ENCODE measurements at places on chromosomes 6 and 20.

DNA sequence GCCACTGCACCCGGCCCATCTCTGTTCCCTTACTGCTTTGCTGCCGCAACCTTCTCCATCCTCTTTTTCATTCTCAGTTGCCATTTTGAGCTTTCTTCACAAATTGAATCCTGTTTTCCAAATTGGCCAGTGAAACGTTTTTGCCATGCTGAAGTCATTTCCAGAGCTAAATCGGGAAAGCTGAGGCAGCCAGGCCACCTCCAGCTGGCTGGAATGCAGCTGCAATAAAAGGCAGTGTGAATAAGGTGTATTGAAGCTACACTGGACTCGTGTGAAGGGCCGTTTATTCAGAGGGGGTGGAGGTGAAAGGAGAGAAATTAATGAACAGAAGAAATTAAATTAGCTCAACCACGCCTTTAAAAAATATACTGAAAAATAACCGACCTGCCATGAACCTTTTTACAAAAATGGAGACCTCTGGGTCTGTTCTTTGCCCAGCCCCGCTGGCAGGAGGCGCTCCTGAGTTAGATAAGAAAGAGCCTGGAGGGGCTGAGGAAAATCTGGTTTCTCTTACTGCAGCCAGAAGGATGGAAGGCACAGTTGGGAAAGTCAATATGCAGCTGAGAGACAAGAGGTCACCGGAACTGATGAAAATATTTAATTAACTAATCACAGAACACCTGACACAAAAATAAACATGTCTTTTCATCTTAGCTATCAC, 283.9 kb downstream of the FOXC1 start:
- DNase-seq: no peak

DNA sequence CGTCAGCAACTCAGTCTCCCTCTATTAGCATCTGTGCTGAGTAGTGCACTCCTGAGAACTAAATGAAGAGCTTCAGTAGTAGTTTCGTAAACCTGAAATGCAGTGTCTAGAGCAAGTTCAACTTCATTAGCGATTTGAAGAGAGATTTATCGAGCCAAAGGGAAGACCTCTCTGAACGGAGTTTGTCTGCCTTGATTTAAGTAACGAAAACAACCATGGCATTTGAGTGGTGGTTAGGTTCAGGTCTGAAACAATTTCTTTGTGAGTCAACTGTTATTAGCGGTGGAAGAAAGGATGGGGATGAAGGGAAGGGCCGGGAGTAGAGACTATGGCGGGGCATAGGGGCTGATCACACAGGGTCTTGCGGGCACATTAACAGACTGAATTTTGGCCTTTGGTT, 150.5 kb downstream of the BCAS1 start:
- DNase-seq: no peak

DNA sequence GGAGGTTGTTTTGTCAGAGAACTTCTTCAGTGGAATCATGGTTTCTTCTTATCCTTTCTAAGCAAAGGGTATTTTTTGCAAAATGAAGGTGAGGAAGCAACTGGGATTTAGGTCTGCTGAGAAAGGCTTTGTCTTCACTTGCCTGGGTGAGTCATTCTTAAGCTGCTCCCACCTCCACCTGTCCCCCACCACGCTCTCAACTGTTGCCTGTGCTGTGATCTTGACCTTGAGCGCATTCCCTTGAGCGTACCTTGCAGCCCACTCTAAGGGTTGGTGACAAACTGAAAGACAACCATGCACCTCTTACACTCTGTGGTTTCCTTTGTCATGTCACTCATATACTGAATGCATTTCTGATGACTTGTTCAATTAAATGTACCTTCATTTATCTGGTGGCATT, 641.1 kb downstream of the RNF144B start:
- no peak for DNase-seq

DNA sequence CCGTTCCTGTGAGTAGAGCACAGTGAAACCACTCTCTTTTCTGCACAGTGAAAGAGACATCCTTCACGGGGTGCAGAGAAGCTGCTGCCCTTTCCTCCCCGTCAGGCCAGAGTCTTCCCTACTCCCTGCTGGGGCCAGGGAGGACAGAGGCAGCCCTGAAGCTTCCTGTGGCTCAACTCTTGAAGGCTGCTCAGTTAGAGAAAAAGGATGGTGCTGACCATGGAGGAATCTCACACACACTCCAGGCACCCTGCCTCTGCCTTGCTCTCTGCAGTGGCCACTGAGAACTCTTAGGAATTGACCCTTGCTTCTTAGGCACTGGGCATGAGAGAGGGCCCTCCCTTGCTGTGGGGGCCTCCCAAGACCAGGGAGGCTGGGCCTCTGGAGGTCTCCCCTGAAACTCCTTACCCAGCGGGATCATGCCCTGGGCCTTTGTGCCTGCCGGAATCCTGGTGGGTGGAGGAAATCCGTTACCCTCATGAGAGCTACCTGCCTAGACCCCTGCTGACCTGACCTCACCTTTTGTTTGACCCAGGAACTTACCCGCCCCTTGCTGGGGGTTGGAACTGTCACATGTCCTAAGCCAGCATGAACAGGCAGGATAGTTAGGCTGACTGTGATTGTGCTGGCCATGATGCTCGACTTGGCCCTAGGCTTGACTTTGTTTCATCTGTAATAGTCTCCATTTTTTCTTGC, 65.0 kb upstream of the CD93 start:
- no peak for DNase-seq

- no peak for DNase-seq
Observed at GRCh38 chr6:84517741-84518530, 246.5 kb downstream of the TBX18 start.

DNA sequence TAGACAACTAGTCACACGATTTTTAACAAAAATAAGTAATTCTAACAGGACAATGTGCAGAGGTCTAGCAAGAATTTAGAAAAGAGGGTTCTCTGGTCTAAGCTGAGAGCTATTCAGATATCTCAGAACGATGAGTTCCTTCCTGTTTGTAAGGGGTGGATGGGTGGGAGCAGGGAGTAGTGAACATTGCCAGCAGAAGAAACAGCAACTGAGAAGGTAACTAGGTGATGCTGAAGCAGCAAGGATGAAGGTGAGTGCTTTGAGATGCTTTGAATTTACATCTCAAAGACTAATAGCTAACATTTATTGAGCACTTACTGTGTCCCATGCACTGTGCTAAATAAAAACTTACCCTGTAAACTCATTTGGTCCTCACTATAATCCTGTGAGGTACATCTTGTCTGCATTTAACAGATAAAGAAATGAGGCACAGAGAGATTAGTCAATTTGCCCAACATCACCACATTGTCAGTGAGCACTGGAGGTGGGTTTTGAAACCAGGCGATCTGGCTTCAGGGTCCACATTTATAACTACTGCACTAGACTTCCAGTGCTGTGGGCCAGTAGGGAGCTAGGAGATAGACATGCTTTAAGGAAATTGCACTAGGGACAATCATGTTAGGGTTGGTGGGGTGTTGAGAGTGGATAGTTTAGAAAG, 15.7 kb downstream of the BRD2 start:
- DNase-seq: no peak

GRCh38 chr20:5090191-5090590, 29.6 kb downstream of the PCNA start:
- DNase-seq: no peak

- no peak for DNase-seq
Observed at GRCh38 chr6:7970616-7971015, 60.0 kb upstream of the TXNDC5 start.

DNA sequence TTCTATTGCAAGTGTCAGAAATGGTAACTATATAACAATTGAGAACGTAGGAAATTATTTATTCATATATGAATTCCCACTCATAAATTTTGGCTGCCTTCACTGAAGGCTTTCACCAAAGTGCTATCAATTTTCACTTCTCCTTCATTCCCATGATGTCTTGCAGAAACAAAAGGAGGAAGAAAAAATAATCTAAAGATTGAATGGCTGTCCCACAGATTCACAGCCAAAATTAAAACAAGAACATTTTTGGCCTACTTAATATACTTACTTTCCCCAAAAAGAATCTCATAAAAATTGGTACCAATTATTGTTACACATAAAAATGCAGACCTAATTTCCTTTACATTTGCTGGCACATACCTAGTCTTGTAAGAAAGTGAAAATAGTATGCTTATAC, 616.1 kb downstream of the CD109 start:
- no peak for DNase-seq

GRCh38 chr20:50516180-50516934, 6.2 kb downstream of the PTPN1 start:
- no peak for DNase-seq

DNA sequence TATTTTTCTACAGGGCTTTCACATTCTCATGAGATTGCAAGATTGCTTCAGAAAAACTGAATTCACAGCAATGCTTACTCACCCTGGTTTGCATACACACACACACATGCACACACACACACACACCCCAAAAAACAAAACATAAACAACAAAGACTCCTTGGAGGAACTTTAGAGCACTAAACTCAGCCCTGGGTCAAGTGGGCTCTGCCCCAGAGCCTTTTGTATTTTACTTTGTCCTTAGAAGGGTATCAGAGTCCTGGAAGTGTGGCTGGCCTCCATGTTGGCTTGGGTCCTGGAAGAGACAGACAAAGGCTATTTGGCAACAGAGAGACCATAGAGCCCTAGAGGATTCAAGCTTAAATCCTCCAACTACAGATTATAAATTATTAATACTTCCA, 8.0 kb upstream of the CST9 start:
- no peak for DNase-seq

- no peak for DNase-seq
Observed at GRCh38 chr20:56574531-56575142, 41.6 kb downstream of the FAM209B start.

DNA sequence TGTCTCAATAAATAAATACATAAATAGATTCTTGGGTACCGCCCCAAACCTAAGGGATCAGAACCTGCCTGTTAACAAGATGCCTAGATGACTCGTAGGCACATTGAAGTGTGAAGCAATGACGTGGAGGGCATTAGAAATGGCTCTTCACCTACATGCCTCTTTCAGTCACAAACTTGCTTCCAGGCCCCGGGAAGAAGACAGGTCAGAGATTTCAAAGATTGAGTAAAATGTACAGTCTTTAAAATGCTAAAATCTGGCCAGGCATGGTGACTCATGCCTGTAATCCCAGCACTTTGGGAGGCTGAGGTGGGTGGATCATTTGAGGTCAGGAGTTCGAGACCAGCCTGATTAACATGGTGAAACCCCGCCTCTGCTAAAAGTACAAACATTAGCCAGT, 480.8 kb upstream of the JARID2 start:
- peak; percentile 35 for DNase-seq

DNA sequence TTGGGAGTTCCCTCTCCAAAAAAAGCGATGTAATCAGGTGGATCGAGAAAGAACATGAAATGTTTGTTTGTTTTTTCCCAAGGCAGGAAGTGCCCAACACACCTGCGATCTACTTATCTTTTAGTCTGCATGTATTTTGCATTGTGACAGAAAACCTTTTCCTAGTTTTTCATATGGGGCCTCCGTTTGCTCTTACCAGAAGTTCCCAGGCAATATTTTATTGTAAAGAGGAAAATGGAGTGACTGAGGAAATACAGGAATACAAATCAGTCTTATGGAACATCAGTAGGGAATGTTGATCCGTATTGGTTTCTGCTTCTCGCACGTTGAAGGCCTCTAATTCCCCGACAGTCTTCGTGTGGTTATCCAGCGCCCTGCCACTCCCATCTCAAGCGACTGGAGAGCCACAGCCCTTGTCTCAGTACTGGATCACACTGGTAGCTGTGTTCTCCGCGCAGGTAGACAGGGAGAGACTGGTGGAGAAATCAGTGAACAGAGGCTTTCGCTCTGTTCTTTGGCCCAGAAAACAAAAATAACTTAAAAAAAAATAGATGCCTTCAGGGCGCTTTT, 107.4 kb downstream of the TRIM27 start:
- no peak for DNase-seq

- no peak for DNase-seq
Observed at GRCh38 chr6:2116496-2116895, 128.9 kb downstream of the GMDS start.

DNA sequence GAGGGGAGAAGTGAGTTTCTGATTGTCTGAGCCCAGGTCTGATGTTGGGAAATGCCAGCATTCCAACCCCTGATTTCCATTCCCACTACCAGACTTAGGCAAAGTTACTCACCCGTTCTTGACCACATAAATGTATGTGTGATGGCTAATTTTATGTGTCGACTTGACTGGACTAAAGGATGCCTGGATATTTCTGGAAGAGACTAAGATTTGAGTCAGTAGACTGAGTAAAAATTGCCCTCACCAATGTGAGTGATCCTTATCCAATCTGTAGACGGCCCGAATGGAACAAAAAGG, 95.8 kb upstream of the TAB2 start:
- peak; percentile 47 for DNase-seq

DNA sequence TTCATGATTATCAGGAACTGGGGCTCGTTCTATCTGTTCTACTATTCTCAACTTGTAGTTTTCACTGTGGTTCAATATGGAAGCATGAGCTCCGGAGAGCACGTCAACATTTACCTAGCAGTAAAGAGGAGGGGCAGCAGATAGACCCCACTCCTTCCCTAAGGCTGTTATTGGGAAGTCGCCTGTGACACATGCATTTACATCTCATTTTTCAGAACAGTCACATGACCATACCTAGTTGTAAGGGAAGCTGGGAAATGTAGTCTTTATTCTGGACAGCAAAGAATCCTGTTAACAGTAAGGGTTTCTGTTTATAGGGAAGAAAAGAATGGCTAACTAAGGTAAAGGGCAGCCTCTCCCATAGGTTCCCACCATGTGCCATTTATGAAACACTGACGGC, 158.3 kb downstream of the ZFP64 start:
- no peak for DNase-seq

- DNase-seq: no peak
Observed at GRCh38 chr6:1834207-1834606, 224.5 kb downstream of the FOXC1 start.

DNA sequence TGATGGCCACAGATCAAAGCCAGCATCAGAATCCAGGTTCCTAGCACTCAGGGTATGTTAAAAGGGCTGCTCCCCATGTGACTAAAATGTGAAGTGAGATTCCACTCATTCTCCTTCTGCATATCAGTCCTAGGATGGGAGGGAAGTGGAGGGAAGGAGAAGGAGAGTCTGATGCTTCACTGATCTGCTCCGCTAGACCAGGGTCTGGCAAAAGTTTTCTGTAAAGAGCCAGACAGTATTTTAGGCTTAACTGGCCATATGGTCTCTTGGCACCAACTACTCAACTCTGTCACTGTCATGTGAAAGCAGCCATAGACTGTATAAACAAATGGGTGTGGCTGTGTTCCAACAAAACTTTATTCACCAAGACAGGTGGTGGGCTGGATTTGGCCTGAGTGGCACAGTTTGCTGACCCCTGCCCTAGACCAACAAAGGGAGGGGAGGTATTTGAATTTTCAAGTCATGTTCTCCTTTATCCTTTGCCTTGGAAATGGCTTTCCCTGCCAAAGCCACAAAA, 22.6 kb downstream of the GHRH start:
- DNase-seq: no peak

GRCh38 chr6:131244942-131245341, 109.7 kb downstream of the AKAP7 start:
- DNase-seq: no peak

- no peak for DNase-seq
Observed at GRCh38 chr20:64200740-64201139, 36.5 kb downstream of the MYT1 start.

DNA sequence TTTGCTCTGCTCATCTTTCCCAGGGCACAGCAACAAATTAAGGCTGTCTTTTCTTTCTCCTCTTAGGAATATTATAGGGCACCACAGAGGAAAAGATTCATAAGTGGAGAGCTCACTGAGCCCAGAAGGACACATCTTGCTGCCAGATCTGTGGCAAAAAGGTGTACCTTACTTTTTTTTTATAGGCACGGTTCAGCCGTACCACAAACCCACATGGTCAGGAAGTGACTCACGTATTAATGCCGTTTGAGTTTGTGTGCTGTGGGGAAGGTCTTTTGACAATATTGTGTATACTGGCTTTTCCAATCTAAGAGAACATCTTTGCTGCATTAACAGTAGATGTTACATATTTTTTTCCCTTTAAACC, 28.4 kb downstream of the PAQR8 start:
- peak; percentile 78 for DNase-seq
